Activated T-cell treated with anti-CD3 and anti-CD28 coated beads, Interleukin-2, amount 50 U/mL, for 4 hours (primary cell): ENCODE measurements at places on chromosomes 3 and 15.

DNA sequence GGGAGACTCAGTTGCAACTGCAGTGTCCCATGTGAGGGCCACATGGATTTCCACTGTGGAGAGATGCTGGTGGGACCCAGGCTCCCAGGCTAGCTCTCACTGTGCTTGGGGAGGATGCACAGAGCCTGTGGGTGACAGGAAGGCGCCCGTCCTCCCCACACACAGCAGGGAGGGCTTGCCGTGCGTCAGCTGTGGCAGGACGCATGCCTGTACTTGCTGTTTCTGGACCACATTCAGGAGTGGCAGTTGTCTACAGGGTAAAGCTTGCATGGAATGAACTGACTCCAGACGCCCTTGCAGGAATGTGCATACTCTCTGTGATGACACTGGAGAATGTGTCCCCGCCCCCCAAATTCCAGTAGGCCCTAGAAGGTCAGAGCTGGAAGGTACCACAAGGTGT is 63.8 kb upstream of the SNRPA1 start:
- no peak for DNase-seq

GRCh38 chr15:56467616-56468015 is 2.7 kb upstream of the MNS1 start:
- DNase-seq: no peak

- DNase-seq: no peak
Observed at GRCh38 chr3:175879417-175879816, 1020.3 kb downstream of the NAALADL2 start.

DNA sequence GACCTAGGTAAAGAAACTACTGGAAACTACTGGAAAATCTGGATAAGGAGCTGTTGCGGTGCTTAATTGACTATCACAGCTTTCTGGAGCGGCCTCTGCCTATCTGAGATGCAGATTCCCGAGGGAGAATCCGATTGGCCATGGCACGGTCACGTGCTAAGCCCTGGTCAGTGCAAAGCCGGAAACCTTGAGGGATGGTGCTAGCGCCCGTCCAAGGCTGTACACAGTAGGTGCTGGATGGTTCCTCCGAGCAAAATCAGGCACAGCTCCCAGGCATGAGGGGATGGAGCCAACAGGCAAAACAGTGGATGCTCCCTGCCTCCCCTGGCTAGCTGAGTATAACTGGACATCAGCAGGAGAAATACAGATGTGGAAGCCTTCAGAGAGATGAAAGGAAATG is 238.7 kb upstream of the HES1 start:
- no peak for DNase-seq

- DNase-seq: no peak
Observed at GRCh38 chr15:41104234-41104633, 11.8 kb downstream of the INO80 start.

GRCh38 chr3:132987396-132987795 is 50.8 kb upstream of the TMEM108 start:
- DNase-seq: no peak

GRCh38 chr3:114553949-114554593 is 260.2 kb downstream of the TIGIT start:
- no peak for DNase-seq
